ENCODE measurements at places on chromosomes 12 and 14.

- DNase-seq, result peak; percentile 41
These were observed 21.1 kb upstream of the LGALS3 start for GRCh38 chr14:55107766-55108554.

GRCh38 chr12:32897687-32898573, 1.4 kb upstream of the PKP2 start:
- DNase-seq, result no peak

DNA sequence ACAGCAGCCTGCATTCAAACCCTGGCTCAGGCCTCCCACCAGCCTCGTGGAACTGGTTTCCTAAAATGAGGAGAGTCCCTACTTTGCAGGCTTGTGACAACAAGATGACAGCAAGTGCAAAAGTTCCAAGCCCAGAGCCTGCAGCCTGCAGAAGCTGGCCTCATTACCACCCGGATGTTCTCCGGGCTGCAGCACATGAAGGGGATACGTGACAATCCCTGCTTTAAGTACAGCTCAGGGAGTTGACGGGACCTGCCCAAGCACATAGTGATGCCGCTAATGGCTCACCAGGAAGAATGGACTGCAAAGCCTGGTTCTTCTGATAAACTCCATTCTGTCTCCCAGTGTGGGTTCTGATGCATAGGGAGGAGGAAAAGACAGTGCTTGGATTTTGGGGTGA, 15.0 kb downstream of the SSH1 start:
- DNase-seq, result no peak

DNA sequence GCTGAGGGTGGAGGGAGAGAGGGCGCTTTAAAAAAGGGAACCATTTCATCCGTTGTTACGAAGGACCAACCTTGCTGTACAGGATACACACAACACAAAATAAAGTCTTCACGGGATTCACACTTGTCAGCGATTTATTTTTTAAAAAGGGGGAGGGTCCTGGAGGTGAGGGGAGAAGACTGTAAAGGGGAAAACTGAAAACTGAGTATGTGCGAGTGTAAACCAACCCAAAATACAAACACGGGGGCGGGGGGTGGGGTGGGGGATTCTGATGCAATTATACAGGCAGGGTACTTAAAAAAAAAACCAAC, 499 bp upstream of the PRKAG1 start:
- DNase-seq, result no peak

DNA sequence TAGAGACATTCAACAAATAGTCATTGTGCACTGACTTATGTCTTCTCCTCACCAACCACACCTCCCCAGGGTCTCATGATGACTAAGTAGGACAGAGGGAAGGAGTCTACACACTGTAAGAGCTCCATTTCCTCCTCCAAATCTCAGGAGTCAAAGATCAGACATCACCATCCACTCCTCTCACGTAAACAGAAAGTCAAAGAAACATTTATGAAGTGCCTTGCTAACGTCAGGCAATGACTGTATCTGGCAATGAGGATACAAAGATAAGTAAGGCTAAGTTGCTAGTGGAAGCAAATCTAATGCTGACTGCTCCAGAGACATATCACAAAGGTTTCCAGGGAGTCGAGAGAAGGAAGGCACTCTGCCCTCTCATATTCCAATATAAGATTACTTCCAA, 88.9 kb downstream of the SLC2A13 start:
- no peak for DNase-seq

DNA sequence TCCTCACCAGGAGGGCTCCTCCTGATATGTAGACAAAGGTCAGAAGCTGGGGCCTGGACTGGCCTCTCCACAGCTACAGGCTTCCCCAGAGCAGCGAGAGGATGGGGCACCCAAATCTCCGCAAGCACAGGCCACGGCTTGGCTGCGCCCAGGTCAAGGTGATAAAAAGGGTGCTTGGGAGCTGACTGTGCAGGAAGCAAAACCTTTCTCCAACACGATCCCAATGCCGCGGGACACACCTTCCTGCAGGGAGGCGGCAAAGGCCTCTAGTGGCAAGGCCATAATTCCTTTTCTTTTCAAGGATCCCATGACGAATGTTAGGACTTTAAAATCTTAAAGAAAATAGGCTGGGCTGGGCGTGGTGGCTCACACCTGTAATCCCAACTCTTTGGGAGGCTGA, 13.6 kb downstream of the ITPK1 start:
- DNase-seq, result no peak

DNA sequence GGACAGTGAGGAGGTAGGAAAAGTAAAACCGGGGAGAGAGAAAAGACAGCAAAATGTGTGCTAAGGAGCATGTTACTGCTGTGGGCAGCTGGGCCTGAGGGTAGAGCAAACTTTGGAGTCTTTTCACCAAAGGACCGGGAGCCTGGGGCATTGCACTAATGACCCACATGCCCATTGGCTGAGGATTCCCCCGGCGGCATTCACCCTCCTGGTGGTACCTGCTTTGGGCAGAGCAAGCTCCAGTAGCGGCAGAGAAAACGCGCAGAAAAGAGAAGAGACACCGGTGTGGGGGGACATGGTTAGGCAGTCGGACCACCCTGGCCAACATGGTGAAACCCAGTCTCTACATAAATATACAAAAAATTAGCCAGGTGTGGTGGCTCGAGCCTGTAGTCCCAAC, 83.4 kb upstream of the ESRRB start:
- DNase-seq, result no peak

DNA sequence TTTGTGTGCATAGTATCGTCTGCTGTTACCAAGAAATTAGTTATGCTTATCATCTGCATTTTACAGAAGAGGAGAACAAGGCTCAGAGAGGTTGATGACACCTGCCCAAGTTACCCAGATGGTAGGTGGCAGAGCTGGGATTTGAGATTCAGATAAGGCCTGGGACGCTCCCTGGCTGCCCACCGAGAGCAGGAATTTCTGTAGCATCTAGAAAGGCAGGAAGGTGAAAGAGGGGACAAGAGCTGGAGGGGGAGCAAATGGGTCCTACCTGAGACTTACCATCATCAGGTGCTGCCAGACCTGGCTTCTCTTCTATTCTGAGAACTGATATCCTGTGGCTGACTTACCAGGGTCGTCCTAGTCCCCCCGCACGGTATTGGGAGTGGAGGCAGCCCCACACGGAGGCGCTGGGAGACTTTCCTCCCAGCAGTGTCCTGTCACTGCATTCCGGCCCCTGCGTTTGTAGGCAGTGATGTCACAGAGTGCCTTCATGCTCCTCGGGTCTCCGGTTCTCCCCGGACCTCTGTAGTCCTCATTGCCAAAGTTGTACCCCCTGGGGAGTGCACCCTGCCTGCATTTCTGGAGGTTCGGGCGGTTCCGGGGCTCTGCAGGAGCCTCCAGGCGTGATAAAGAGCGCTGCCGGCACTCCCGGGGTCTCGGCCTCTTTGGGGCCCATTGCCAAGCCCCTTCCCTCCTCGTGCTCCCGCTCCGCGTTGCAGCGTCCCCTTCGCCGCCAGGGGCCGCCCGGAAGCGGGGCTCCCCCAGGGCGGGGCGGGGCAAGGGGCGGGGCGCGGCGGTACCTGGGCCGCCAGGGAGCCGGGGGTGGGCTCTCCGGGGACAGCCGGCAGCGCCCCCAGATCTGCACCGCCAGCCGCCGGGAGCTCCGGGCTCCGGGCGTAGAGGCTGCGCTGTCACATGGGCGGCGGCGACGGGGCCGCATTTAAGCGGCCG, at the start of gene CABP1:
Gene CABP1, plus strand, starts transcription at position 856 of the 951 bp plus-strand sequence. Its CDS starts 60 bp downstream, at position 916.
- DNase-seq, result no peak

- no peak for DNase-seq
These were observed 101.1 kb downstream of the CRACR2A start for GRCh38 chr12:3651585-3652424.

GRCh38 chr14:99136401-99136800, 135.6 kb downstream of the BCL11B start:
- no peak for DNase-seq

- no peak for DNase-seq
These were observed 543 bp upstream of the GLIPR1 start for GRCh38 chr12:75479963-75480461.

Measured in hematopoietic multipotent progenitor cell treated with erythropoietin and hydrocortisone succinate and interleukin-3 and kit ligand, for 17 days (in vitro differentiated cells).